Cortex of kidney (tissue), 1 donor: ENCODE measurements at places on chromosomes 2 and 18.

DNA sequence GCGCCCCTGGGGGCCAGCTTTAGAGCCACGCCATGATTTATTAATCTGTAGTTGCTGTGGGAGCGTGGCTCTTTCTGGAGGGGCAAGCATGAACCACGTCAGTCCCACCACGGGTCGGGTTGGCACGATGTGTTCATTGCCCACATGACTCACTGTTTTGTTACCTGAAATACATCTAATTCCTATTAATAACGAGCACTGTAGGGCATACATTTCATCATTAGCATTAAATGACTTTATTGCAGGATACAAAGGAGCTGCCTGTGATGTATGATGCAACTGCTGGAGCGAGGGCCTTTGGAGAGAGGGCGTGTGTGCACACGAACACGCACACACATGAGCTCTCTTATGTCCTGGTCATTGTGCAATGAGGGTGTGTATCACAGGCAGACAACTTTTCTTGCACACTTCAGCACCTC lies 127.0 kb downstream of the INHBB start:
- no peak for DNase-seq

- DNase-seq = no peak
These were observed 91.7 kb upstream of the MMADHC start for GRCh38 chr2:149679286-149679685.

- no peak for DNase-seq
These were observed 13.1 kb downstream of the CCDC68 start for GRCh38 chr18:54946149-54946581.

DNA sequence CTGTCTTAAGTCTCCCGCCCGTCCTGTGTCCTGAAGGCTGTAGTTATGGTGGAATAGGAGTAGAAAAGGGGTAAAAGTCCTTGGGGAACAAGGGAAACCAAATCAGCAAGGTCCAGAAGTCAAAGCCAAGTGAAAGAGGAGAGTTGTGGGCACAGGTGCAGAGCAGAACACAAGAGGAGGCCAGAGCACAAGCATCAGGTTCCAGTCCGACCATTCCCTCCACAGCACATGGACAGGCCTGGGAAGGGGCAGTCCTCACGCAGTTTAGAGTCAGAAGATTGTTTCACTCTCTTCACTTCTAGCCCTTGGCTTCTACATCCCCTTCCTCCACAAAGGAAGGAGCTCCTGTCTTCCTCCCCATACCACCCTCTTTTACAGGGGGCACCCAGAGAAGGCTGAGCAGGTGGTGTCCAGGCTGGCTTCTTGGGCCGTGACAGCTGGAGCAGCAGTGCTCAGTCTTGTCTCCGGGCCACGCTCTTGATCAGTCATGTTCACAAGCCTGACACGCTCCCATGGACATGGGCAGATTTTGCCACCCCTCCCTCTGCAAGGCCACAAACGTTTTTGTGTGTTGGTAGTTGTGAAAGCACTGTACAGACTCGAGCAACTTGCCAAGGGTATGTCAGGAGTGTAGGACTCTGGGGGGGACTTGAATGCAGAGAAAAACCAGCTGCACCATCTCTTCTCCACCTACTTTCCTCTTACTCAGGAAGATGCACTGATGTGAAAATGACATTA lies 138.5 kb upstream of the DAPL1 start:
- DNase-seq = no peak

DNA sequence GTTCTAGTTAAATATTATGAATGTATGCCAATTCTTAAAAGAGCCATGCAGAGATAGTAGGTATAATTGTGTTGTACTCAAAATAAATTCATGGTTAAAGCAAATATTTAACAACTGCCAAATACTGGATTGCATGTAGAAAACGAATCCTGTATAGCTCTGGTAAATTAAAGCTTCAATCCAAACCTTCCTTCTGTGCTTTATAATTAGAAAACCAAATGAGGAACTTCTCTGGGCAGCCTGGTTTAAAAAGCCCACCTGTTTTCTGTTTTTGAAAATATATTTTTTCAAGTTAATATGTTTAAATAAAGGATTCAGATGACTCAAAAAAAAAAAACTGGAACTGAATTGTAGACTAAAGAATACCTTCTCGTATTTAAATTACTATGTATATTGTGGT lies 48.3 kb upstream of the ITGA4 start:
- DNase-seq = no peak

- no peak for DNase-seq
These were observed 118.4 kb downstream of the LNPK start for GRCh38 chr2:175883586-175884194.

DNA sequence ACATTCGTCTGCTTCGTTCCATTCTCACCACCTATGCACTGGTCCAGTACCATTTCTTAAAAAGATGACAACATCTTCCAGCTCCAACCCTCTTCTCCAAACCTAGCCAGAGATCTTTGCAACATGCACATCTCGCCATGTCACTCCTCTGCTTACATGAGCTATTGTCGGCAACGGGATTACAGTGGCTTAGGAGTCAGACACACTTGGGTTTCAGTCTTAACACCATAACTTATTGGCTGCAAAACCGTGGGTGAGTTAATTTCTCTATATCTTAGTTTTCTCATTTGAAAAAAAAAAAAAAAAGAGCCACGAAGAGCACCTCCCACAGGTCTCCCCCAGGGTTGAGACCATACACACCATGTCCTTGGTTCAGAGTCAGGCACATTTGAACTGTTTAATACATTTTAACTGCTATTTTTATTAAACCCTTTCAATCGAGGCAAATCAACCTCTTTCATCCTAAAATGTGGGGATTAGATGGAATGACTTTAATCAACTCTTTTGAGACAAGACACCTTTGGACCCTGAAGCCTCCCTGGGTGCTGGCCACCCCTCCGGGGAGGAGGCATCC lies 889 bp downstream of the ANKRD29 start:
- DNase-seq = no peak

DNA sequence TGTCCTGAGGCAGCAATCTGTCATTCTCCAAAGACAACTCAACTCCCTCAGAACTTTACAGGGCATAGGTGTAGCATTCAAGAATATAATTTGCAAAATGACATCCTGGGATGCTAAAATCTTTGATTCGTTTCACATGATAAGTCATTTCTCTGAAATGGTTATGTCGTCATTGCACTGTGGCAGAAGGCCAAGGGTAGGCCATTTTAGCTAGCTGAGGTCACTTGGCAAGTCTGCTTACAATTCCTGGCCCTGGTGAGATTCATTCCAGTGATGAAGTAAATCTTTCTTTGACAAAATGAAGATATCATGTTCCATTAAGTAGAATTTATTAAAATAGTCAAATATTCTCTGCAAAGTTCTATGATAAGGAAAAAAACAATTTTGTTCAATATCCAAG lies 1410.3 kb upstream of the LRRTM1 start:
- DNase-seq = no peak

DNA sequence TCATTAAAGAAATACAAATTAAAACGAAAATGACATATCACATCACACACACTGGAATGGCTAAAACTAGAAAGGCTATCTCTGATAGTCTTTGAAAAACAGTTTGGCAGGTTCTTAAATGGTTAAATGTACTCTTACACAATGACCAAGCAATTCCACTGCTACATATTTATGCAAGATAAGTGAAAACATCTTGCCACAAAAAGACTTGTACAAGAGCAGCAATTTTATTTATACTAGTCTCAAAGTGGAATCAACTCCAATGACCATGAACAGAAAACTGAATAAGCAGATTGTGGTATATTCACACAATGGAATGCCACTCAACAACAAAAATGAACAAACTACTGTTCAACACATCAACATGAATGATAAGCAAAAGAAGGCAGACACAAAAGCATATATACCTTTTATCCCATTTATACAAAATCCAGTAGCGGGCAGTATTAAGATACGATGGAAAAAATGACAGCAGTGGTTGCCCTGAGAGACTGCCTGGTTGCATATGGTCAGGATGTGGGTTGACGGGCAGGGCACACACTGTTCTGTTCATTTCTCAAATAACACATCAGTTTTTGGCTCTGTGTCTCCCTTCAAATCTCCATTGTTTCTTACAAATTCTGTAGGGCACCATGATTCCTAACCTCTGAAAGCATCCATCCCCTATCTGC lies 25.4 kb downstream of the SP100 start:
- DNase-seq = no peak

DNA sequence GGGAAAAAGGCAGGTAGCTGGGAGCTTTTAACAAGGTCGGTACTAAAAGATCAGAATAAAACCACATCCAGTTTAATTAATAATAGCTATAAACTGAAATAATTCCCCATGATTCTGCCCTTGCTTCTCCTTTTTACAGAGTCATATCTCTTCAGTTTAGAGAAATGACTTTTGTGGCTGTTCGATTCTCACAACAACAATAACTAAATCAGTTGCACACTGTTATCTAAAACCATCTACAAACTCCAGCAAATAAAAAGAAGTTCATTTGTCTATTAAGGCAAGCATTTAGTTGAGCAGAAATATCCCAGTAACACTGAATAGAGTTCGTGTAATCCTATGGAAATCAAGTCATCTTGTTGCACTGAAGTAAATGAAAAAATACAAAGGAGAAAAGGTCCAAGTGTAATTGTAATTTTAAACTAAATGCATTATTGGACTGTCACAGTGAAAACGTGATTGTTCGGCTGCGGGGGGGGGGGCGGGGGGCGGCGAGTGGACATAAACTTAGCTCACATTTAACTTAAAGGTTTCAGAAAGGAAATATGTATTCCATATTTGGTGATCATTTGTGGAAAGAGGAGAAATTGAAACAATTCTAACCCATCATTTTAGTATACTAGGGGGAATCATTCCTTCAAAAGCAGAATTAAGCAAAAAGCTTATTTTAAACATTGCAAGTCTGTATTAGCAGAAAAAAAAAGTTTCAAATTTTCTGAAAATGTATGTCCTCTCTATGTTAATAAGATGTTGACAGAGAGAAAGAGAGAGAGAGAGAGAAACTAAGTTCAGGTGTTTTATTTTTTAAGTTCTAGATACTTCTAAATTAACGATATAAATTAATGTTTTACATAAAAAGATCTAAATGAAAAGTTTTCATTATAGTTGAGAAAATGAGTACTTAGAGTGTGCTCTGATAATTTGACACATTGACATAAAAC lies 144.5 kb downstream of the MEIS1 start:
- no peak for DNase-seq

GRCh38 chr2:120712180-120712681 lies 23.4 kb upstream of the GLI2 start:
- no peak for DNase-seq

- DNase-seq = no peak
These were observed 7.4 kb downstream of the WDR43 start for GRCh38 chr2:28901841-28902240.

DNA sequence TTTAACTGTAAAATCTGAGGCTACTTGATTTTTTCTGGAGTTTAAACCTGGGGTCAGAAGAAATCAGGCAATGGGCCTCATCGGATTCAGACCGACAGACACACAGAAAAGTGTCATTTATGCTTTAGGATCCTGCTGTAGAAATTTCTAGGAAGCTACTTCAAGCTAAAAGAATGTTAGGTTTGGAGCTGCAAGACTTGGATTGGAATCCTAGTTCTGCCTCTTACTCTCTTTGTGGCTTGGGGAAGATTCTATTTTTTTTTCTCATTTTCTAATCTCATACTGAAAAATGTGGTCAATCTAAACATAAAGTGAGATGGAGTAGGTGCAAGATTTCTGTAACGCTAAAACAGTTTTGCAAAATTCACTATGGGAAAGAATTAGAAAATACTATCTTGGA lies 48.8 kb upstream of the KCNE4 start:
- DNase-seq = no peak

GRCh38 chr2:76491503-76491902 lies 780.8 kb upstream of the GCFC2 start:
- DNase-seq = no peak

GRCh38 chr2:162092658-162093556 lies 18.9 kb upstream of the DPP4 start:
- DNase-seq = no peak

DNA sequence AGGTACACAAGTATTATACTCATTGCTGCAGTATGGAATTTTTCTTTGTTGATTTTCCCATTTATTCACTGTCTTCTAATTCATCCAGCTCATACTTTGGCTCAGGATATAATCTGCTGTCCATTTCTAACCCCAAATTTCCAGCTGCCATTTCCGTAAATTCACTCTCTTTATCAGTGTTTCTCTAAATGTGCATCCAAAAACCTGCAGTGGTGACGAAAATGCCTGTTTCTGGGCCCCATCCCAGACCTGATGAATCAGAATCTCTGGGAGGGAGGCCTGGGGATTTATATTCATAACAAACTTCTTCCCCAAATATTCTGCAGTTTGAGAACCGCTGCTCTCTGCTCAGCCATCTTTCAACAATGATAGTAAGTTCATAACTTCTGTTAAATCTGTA lies 86.6 kb downstream of the VWC2L start:
- no peak for DNase-seq

GRCh38 chr18:2402084-2402483 lies 169.2 kb downstream of the METTL4 start:
- DNase-seq = no peak

GRCh38 chr18:76765649-76766048 lies 56.7 kb upstream of the ZNF236 start:
- DNase-seq = no peak

DNA sequence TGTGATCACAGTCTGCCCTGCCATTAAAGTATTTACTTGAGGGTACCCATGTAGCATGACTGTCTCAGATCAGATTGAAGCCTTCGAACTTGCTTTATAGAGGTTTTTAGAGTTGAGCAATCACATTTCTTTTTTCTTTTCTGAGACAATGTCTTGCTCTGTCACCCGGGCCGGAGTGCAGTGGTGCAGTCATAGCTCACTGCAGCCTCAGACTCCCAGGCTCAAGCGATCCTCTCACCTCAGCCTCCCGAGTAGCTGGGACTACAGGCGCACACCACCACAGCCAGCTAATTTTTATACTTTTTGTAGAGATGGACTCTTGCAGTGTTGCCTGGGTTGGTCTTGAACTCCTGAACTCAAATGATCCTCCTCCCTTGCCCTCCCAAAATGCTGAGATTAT lies 153.4 kb downstream of the AGAP1 start:
- DNase-seq = no peak

DNA sequence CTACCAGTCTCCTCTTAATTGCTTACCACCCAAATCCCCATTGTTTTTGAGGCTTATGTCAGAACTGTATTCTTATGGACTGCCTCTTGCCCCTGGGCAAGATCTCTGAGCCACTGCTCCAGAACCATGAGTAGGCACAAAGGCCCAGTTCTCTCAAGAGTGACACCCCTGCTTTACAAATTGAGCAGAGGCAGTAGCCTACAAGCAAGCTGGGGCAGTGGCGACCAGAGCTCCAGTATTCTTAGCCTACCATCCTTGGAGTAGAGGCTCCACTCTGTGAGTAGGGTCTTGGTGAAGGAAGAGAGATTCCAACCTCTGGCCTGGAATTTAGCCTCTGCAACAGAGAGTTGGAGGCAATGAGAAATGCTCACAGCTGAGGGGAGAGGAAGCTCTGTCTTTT lies 36.5 kb downstream of the WDR75 start:
- no peak for DNase-seq

DNA sequence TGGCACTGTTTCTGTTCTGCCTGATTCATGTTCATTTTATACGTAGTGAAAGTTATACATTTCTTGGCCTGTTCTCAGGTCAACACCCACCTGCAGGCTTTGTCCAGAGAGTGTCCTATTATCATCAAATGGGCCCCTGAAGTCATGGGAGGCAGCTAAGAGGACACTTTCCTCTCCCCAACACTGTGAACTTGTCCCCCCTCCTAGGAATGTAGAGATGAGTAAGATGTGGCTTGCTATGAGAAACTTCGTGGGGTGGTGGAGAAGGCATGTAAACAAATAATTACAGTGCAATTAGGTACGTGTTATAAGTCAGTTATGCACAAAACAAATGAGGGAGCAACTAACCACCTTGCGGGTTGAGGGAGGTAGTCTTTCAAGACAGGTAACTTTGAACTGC lies 57.9 kb downstream of the COL4A3 start:
- no peak for DNase-seq

GRCh38 chr2:227971619-227972230 lies 100.3 kb downstream of the DAW1 start:
- DNase-seq = no peak
